ENCODE measurements at places on chromosomes 2 and 18.

GRCh38 chr2:128422571-128422970, 103.9 kb upstream of the HS6ST1 start:
- DNase-seq = peak; percentile 99

GRCh38 chr2:121994238-121995206, 239.1 kb downstream of the TSN start:
- DNase-seq = no peak

GRCh38 chr2:54675738-54676137, 47.7 kb upstream of the EML6 start:
- no peak for DNase-seq

- DNase-seq = no peak
These were observed 127.5 kb downstream of the NFATC1 start for GRCh38 chr18:79523206-79523735.

DNA sequence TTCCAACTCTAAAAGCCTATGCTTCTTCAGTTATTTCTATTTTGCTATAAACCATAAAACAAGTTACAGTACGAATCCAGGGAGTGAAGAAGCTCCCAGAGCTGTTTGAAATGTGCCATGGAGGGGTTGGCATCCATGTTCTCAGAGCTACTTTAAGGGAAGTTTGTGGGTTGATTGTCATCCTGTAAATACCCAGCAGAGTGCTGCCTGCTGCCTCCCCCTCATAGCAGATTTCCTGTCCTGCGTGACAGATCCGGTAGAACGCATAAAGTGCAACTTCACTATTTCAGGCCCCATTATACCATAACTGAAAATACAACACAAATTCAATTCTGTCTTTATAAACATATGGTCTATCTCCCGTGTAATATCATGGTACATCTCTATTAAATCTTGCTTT, 114.4 kb downstream of the CTNNA2 start:
- DNase-seq = no peak

GRCh38 chr18:30469091-30469490, 573.5 kb downstream of the DSC3 start:
- no peak for DNase-seq

GRCh38 chr2:54899576-54900200, 150.6 kb downstream of the RTN4 start:
- peak; percentile 77 for DNase-seq

- DNase-seq = no peak
These were observed 43.0 kb downstream of the TNFRSF11A start for GRCh38 chr18:62368100-62368499.

Measured in AG10803 (cell line).